CD14-positive monocyte (primary cell): ENCODE measurements at places on chromosomes 1 and 21.
A peak's percentile ranks its signal among the peaks of the same experiment; 100 is the strongest.

DNA sequence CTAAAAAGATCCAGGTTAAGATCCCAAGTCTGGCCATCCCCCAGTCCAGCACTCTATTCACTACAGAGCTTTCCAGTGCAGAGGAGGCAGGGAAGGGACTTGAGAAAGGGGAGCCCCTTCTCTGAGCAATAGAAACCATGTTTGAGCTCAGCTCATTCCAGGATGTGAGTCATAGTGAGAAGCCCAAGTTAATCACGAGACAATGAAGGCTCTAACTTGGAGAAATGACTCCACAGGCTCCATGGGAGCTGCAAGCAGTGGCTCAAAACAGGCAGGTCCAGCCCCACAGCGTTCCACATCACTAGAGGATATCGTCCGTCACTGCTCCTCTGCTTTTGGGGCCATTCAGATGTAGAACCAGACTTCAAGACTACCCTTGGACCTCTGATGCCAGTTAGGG, 59.1 kb downstream of the CAMK2N1 start:
- no peak for DNase-seq

- DNase-seq: no peak
Measured at GRCh38 chr1:21586846-21587601, 77.8 kb downstream of the ALPL start.

DNA sequence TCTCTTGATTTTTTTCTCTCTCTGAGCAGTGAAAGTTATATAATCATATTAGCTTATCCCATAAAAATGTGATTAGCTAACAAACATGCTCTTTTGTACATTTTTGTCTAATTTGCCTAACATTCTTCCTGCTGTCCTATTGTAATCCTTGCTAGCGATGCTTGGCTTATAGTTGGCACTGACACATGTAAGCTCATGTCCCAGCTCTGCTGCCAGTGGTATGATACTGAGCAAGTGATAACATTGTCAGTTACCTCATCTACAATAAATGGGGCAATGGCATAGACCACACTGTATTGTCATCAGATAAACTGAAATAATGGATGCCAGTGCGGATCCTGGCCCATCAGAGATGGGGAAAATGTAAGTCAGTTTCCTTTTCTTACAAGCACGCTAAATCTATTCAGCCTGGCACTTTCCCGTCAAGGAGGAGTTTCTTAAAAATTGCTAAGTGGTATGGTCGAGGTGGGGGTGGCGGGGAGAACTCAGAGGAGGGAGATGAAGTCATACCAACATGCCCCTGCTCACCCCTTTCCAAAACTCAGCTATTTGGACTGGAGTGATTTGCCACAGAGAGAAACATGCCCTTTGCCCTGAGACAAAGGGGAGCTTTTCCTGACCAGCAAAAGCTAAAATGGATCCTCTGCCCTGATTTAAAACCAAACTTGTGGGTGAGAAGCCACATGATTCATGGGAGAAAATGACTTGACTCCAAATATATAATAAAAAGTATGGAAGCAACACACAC, 1.3 kb downstream of the FYB2 start:
- DNase-seq: no peak

DNA sequence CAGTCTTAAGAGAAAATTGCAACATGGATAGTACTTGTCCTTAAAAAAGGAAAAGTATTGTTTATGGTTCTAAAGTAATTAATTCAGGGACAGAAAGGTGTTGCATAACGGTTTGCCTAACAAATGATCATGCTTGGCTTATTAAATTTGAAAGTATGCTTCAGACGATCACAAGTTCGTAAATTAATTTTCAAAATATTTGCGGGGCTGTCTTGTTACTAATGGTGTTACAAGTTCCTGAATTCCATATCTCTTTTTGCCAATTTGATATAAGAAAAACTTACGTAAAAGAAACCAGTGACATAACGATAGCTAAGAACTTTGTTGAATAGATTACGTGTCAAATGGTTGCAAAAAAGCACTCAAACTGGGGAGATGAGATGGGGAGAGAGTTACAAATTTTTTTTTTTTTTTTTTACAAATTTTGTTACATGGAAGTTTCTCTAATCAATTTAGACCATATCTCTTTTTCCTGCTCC, 1.3 kb downstream of the AGO3 start:
- no peak for DNase-seq

GRCh38 chr1:210645582-210646257, 317.0 kb downstream of the HHAT start:
- no peak for DNase-seq

- DNase-seq: no peak
Measured at GRCh38 chr1:224724566-224724965, 108.4 kb downstream of the CNIH3 start.

GRCh38 chr1:87202922-87203655, 125.6 kb upstream of the LMO4 start:
- DNase-seq: no peak

- no peak for DNase-seq
Measured at GRCh38 chr1:29807689-29808088, 571.4 kb downstream of the PTPRU start.

DNA sequence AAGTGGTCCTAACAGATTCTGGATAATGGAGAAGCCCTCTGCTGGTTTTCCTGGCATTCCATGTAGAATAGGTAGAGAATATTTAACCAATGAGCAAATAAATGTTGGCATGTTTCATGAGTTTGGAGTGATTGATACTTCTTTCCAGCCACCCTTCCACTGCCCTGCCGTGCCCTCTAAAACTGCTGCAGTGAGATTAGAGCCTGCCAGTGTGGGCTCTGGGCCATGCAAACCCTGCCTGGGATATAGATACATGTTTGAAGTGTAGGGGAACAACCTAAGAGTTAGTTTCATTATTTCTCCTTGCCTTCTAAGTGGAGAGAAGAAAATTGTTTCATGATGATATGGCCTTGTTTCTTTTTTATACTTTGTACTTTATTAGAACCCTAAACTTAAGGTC, 10.4 kb downstream of the UBE2Q1 start:
- DNase-seq: no peak

DNA sequence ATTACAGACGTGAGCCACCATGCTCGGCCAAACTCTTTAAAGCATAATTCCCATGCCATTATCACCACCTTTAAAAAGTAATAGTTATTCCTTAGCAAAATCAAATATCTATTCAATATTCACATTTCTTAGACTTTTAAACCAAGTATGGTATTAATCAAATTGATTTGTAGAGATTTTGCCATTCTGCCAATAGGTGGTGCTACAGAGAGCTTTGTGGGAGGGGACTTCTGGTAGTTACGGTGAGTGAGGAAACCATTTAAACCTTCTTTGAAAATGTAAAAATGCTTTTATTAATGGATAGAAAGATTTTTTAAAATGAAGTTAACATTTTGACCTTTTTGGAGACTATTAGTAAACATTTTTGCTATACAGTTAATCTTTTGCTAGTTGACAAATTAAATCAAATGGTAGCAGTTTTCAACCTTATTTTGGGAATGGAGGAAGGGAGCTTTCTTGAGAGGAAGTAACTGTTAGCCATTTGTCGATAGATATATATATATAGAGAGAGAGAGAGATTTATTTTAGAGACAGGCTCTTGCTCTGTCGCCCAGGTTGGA, 19.3 kb downstream of the IARS2 start:
- DNase-seq: peak; percentile 33

DNA sequence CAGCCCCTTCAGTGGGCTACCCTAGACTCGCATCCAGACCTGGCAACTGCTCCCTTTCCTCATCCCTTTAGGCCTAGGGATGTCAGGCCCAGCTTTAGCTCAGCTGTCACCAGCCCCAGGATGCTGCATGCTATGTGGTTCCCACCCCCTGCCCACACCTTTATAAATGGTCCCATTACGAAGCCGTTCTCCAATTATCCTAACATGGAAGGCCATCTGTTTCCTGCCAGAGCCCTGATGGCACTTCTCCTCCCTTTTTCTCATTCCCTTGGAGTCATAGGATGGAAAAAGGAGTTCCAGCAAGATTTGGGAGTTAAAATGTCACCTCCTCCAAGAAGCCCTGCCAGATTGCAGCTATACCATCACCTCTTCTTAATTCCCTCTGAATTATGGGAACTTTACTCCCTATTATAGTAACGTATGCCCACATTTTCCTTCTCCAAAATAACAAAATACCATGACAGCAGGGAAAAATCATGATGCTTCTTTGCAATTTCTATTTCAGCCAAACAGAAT, 205.0 kb upstream of the GRIK3 start:
- DNase-seq: no peak

GRCh38 chr21:40640266-40640789, 206.6 kb downstream of the DSCAM start:
- no peak for DNase-seq

GRCh38 chr1:29939079-29939478, 702.8 kb downstream of the PTPRU start:
- no peak for DNase-seq

- DNase-seq: no peak
Measured at GRCh38 chr1:2384941-2385481, 6.3 kb downstream of the MORN1 start.

DNA sequence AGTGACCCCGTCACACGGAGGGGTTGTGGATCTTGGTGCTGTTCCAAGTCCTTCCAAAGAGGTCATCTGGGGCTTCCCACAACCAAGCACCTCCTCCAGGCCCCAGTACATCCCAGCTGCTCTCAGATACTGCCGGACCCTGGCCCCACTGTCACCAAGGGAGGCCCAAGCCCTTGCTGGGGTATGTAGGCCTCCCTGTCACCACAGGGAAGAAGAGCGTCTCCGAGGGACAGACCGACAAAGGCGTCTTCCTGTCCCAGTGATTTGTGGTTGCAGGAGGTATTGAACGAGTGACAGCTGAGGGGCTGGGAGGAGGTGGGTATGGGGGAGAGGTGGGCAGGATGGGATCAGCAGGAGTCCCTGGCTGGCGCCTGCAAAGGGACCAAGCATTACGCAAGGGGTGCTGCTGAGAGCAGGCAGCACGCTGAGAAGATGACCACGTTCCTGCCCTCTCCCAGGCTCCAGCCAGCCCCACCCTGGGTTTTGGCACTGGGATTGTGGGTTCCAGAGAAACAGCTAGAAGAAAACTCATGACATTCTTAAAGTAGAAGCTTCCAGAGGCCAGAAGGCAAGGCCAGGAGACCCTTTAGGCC, 29.7 kb downstream of the LRP8 start:
- DNase-seq: no peak

- peak; percentile 86 for DNase-seq
Measured at GRCh38 chr1:37471345-37472231, 2.8 kb upstream of the ZC3H12A start.

DNA sequence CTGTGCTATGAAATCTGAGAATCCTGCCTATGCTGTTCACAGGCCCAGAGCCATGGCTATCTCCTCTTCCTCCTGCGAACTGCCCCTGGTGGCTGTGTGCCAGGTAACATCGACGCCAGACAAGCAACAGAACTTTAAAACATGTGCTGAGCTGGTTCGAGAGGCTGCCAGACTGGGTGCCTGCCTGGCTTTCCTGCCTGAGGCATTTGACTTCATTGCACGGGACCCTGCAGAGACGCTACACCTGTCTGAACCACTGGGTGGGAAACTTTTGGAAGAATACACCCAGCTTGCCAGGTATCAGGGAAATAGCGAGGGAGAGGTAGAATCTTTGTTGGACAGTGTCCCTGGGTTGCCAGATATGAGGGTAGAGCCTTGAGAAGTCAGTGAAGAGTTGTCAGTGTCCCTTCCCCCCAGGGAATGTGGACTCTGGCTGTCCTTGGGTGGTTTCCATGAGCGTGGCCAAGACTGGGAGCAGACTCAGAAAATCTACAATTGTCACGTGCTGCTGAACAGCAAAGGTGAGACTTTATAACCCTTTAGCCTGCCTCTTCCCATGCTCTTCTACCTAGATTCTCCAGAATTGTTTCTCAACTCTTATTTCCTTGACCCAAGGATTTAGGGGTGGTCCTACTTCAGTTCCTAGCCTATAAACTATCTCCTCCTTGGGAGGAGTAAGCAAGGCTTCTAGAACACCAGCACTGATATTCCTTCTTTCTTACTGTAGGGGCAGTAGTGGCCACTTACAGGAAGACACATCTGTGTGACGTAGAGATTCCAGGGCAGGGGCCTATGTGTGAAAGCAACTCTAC, 1.4 kb downstream of the NIT1 start:
- DNase-seq: peak; percentile 59

GRCh38 chr21:31893851-31894415, 21.1 kb downstream of the HUNK start:
- no peak for DNase-seq
